ENCODE measurements at places on chromosomes 5 and 9.

DNA sequence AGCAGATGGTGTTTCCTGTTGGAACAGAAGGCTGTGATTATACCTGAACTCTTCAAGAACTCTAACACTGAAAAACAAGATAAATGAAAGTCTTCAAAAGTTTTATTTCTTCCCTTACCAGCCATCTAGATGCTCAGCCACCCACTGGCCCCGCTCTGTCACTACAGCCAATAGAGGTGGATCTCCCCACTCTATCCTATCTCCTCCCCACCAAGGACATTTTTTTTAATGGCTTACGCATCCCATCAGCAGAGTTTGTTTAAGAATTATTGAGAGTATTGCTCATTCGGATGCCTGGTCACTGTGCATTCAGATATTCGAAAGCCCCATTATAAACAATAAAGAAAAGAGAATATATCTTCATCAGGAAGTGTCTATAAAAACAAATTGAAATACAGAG, 159.4 kb downstream of the RASEF start:
- DNase-seq, result no peak

- no peak for DNase-seq
These were observed 48.9 kb upstream of the EIF4EBP3 start for GRCh38 chr5:140498591-140498990.

DNA sequence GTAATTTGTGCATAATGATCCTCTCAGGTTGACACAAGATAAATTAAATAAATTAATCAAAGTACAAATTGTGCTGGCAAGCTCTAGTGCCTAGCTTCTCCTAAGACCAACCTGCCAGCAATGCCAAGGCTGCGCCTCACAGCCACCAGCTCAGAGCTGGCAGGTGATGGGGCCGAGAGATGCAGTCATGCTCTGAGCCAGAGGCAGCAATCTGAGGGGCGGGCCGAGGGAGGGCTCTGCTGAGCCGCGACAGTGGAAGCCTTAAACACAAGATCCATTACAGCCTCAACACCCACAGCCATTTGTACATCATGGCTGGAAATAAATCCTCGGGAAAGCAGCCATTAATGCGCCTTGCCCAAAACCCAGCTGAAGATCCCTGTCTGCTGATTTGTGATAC, 20.3 kb downstream of the MED27 start:
- DNase-seq, result no peak

DNA sequence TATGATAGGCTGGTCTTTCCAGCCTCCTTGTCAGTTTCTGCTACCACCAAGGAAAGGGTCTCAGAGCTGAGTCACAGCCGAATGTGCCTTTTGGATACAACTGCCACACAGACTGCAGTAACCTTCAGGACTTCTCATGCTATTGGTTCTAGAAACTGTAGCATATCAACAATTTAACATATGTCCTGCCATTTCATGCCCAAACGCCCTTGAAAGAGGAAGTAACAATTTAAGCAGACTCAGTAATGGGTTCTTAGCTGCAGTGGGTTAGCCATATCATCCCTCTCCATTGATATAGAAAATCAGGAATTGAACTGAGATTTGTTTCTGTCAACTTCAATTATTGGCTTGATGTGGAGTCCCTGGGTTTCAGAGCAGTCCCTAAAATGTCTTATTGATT, 4.1 kb upstream of the CLK4 start:
- no peak for DNase-seq

DNA sequence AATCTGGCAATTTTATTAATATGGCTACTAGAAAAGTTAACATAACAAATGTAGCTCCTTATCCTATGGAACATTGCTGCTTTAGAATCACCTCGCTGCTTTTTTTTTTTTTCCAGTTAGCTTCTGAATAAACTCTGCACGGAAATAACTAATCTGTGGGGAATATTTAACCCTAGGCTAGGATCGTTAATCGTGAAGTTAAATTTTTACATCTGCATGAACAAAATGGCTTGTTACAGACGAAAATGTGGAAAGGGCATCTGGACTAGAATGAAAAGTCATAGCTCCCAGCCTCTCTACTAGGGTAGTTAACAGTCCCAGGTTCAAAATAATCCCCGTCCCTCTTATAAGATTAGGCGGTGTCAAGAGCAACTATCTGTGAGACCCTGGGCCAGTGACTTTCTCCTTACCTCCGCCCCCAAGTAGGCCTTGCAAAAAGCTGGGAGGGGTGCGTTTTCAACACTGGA, 470 bp upstream of the SLC22A5 start:
- DNase-seq, result no peak

DNA sequence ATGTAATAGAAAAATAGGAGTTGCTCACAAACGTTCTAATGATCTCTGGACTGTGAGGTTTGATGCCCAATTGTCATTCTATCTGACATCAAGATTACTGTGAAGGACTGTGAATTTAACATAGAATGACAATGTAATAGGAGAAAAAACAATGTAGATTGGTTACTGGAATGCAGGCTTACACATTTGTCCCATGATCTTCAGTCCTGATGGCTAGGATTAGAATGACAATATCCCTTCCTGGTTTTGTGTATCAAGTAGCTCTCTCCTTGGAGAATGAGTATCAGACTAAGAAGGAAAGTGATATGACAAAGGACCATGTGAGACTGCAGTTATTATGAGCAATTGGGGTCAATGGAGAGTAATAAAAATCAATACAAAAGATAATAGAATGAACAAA, 862.2 kb upstream of the C9orf72 start:
- no peak for DNase-seq

GRCh38 chr5:113232221-113232620, 202.6 kb downstream of the TSSK1B start:
- no peak for DNase-seq

- DNase-seq, result no peak
These were observed 177.3 kb upstream of the VCAN start for GRCh38 chr5:83294246-83294645.

GRCh38 chr5:40033009-40033408, 608.2 kb upstream of the DAB2 start:
- no peak for DNase-seq

- DNase-seq, result no peak
These were observed 37.6 kb upstream of the ORM1 start for GRCh38 chr9:114285166-114285867.

GRCh38 chr9:137974746-137975526, 97.4 kb downstream of the CACNA1B start:
- DNase-seq, result no peak

- DNase-seq, result no peak
These were observed 709 bp upstream of the GAPT start for GRCh38 chr5:58490402-58491050.

- DNase-seq, result no peak
These were observed 491.4 kb downstream of the RASEF start for GRCh38 chr9:82571540-82571939.

DNA sequence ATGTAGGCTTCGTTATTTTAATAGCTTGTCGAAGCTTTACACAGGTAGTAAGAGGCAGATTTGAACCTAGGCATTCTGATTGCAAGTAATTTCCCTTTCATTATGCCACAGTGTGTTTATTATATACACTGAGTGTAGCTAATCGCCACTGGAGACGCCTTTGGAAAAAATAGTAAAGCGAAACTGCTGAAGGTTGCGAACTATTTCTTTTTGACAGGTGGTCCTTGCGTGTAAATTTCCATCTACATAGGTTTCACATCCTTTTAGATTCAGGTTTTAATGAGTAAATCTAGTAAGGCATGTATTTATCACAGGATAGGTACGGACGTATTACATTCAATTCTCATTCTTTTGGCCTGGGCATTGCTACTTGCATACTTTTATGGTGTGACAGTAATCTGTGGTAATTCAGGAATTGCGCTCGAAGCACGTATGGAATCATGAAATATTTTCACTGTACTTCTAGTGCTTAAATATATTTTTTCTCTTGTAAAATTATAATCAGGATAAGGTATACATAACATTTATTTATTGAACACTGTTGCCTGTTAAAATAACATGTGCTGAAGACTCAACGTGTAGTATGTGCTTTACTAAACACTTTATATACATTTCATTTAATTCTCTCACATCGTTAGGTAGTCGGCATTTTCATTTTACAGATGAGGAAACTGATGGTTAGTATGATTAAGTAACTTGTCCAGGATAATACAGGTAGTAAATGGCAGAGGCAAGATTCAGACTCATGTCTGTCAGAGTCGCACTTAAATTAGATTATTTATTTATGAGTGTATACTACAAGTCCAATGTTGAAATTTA, 1.8 kb downstream of the MARCHF6 start:
- DNase-seq, result peak; percentile 74

- DNase-seq, result no peak
These were observed 28.0 kb upstream of the ADAM19 start for GRCh38 chr5:157603333-157604190.

DNA sequence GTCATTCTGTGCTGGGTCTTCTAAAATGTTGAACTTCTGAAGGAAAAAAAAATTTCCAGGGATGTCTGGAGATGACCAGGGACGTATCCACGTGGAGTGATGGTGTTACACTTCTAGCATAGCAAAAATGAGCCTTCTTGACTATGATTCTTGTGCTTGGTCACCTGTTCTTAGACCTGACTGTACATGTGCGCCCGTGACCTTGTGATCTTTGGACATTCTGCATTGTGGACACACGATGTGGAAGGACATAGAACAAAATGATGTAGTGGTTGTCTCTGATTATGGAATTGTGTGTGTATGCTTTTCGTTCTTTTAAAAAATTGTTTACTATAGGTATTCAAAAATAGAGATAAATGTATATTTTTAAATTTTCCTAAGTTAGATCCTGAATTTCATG, 61.0 kb downstream of the SNX30 start:
- DNase-seq, result no peak

GRCh38 chr5:125463466-125464092, 717.1 kb upstream of the ZNF608 start:
- no peak for DNase-seq

DNA sequence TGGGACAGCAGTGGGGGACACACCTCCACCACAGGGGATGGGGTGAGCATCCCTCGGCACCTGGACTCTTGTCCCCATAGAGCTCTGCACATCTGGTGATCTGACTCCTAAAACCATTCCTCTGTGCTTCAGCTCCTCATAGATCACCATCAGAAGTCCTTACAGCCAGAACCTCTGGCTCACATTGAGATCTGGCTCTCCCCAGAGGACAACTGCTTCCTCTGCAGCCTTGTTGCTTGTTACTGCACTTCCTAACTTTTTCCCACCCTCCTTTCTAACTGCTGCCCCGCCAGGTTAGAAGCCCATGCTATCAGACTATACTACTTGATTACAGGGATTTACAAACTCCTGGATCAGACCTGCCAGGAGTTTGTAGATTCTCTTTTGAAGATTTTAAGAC, 64.5 kb downstream of the ARSB start:
- DNase-seq, result peak; percentile 28

DNA sequence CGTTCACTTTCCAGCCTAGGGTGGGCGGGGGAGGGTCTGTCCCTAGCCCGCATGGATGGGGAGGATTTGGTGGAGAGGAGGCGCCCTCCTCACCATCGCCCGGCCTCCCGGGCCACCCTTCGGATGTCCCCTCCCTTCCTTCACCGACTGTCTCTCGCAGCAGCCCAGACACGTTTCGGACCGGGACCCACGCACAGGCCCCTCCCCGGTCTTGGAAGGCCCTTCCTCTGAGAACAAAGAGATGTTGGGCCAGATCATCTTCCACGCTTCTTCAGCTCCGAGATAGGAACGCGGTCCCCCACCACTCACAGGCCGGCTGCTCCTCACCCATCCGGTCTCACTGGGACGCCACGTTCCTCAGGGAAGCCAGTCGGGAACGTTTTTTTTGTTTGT, 640 bp upstream of the DPM2 start:
- no peak for DNase-seq

Data from large intestine (tissue), 12 donors.